ENCODE measurements at places on chromosomes 4 and X.
A peak's percentile ranks its signal among the peaks of the same experiment; 100 is the strongest.

DNA sequence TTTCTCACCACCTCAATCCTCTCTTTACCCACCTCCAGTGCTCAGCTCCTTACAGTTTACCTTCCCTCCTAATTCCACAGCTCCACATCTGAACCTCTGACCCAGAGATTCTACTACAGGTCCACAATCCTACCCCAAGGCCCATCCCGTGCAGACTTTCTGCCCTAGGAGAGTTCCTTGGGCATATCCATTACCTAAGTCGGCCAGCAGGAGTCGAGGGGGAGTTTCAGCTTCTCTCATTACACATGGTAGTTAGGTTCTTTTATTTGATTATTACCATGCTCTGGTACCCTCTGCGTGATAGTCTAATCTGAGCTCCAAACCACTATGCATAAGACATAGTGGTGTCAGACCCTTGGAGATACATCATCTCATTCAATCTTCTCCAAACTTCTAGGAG, 117.9 kb downstream of the SH3RF1 start:
- no peak for DNase-seq

DNA sequence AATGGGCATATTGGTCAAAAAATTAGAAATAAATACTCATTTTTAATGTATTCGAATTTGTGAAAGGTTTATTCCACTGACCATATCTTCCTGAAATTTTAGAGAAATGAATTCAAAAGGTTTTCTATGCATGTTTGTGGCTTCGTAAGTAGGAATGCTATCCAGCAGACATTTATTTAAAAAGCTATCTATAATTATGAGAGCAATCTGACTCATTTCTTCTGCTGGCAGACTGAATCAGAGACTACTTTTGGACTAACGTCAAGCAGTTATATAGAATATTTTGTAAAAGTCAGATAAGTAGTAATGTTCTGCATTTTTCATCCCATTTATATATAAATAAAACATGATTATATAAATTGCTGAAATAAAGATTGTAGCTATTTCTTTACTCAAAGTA, 125.0 kb downstream of the SPCS3 start:
- DNase-seq = no peak

DNA sequence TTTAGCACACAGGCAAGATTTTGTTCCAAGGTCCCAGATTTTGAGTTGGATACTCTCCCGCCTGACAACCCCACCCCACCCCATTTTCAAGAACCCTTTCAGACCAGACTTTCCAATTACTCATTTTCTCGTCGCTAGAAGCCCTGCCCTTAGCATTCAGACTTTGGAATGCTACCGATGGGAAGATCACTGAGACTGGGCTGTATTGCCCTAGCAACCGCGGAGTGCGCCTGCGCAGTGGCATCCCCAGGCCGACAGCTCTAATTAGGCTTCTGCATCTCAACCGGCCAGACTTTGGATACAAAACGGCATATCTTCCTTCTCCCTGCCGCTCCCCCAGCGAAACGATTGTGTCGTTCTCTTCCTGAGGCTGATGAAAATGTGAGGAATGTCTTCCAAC, 3.4 kb downstream of the MAGEE2 start:
- no peak for DNase-seq

GRCh38 chrX:13219991-13220764, 99.7 kb downstream of the ATXN3L start:
- DNase-seq = no peak

GRCh38 chr4:88969271-88969670, 87.7 kb downstream of the FAM13A start:
- DNase-seq = no peak

DNA sequence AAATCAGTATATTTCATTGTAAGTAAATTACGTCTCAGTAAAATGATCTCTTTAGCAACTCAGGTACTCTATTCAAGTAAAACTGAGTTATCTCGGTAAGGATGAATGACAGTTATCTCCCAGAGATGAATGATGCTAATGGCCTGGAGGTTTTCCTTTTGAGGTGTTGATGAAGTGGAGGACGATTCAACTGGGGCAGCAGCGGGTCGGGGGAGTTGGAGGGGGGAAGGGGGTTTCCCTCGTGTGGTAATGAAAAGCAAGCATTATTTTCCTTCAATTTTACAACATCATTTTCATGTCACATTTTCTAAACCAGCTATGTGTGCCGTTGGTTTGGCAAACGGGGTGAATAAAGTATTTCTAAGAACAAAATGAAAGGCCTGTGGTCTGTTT, 92.4 kb upstream of the ATXN3L start:
- DNase-seq = no peak

DNA sequence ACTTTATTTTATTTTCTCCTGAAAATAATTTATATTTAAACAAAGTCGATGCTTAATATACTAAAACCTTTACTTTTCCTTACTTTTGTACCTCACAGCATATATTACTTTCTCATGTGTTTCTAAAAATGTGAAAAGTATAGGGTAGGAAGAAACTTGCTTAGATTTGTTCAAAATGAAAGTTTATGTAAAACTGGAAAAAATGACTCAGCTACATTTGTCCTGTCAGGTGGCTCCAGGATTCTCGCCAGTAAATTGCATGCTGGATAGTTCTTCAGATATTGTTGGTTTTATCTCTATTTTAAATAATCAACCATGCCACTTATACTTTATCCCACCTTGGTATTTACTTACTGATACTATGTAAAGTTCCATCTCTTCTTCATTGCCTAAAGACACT, 159.2 kb upstream of the NDST4 start:
- DNase-seq = no peak

- DNase-seq = no peak
Measured at GRCh38 chr4:71440612-71441011, 101.8 kb downstream of the SLC4A4 start.

DNA sequence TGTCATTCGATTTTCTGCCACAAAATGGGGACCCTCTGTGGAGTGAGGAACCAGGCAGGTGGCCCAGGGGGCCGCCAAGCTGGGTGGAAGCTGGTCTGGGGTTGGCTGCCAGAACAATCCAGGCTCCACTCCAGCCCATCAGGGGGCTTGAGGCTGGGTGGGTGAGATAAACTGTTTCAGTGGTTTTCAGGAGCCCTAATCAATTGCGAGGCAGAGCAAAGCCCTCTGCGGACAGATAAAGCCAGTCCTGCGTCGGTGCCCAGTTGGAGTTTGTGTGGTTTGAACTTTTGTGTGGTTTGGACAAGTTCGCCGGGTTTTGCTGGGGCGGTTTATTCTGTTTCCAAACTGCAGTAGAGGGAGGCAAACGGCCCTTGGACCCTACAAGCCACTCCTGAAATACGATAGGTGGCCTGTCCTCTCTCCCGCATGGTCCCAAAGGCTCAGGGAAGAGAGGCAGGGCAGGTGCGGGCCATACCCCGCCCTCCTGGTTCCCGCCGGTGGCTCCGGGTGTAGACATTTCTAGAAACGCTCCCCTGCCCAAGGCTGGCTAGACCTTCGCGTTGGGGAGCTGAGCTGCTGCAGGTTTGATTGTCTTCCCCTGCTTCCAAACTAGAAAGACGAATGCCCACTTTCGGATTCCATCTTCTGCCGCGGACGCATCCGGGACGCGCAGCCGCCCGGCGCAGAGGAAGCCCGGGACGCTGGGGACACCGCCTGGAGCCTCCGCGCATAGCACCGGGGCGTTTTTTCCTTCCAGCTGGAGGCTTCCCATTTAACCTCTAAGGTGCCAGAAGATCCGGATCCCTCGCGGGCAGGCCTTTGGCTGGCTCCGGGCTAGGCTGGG, 169.0 kb upstream of the BCOR start:
- peak; percentile 27 for DNase-seq

Measured in breast epithelium (tissue), 4 donors.